ENCODE measurements at places on chromosomes 1 and 21. TPM values are rescaled to one million over a fixed set of nuclear protein-coding genes. Genes with fewer than 3 reads are reported as not detected.

GRCh38 chr1:93991271-93991670, 82.0 kb upstream of the GCLM start:
- H3K4me1 ChIP-seq = no peaks in the 10 kb centered on the region
- no peaks in the 10 kb centered on the region for H3K36me3 ChIP-seq
- no peak overlapping the region for H3K4me3 ChIP-seq
- H3K27ac ChIP-seq = no peak overlapping the region
- DNase-seq = no peak

- no peak overlapping the region for H3K27ac ChIP-seq
- no peak overlapping the region for H3K4me3 ChIP-seq
- no peaks in the 10 kb centered on the region for H3K36me3 ChIP-seq
- DNase-seq = no peak
- no peaks in the 10 kb centered on the region for H3K4me1 ChIP-seq
Measured at GRCh38 chr1:187001198-187001889, 172.6 kb downstream of the PLA2G4A start.

DNA sequence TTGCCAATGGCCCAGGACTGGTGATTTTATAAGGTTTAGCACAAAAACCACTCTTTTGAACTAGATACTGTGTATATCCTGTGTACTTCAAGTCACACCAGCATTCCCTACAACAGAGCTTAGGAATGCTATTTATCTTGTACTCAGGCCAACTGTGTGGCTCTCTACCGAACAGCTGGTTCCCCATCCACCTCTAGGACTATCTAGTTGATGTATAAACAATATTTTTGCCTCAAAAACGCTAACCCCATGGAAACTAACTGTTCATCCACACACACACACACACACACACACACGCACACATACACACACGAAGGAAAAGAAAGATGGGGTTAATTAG, 28.7 kb upstream of the SLC45A3 start:
- peaks cover 4% of the 10 kb centered on the region for H3K4me1 ChIP-seq
- H3K4me3 ChIP-seq = no peak overlapping the region
- H3K36me3 ChIP-seq = peaks cover 35% of the 10 kb centered on the region
- H3K27me3 ChIP-seq = no peaks in the 10 kb centered on the region
- DNase-seq = no peak

GRCh38 chr1:234612352-234613127, 2.6 kb upstream of the IRF2BP2 start:
- H3K4me3 ChIP-seq = peak overlapping the region; percentile 10
- peak overlapping the region; percentile 82 for H3K27ac ChIP-seq
- peaks cover 5% of the 10 kb centered on the region for H3K36me3 ChIP-seq

GRCh38 chr1:10687782-10688408, 108.6 kb downstream of the CASZ1 start:
- no peak for DNase-seq
- no peak overlapping the region for H3K27ac ChIP-seq
- no peaks in the 10 kb centered on the region for H3K36me3 ChIP-seq
- H3K4me3 ChIP-seq = no peak overlapping the region
- H3K4me1 ChIP-seq = peaks cover 10% of the 10 kb centered on the region
- peaks cover 19% of the 10 kb centered on the region for H3K27me3 ChIP-seq

- H3K27ac ChIP-seq = no peak overlapping the region
- H3K4me3 ChIP-seq = no peak overlapping the region
- DNase-seq = no peak
- H3K27me3 ChIP-seq = no peaks in the 10 kb centered on the region
- peaks cover 17% of the 10 kb centered on the region for H3K36me3 ChIP-seq
- H3K4me1 ChIP-seq = peaks cover 5% of the 10 kb centered on the region
Measured at GRCh38 chr1:243287652-243288051, 31.8 kb downstream of the SDCCAG8 start.

- peaks cover 31% of the 10 kb centered on the region for H3K4me1 ChIP-seq
- peak overlapping the region; percentile 87 for H3K4me3 ChIP-seq
- H3K27ac ChIP-seq = peak overlapping the region; percentile 99
- no peak for DNase-seq
Measured at GRCh38 chr1:183473217-183473536, 878 bp downstream of the SMG7 start.

GRCh38 chr1:159560599-159560998, 24.8 kb upstream of the OR10J5 start:
- H3K36me3 ChIP-seq = no peaks in the 10 kb centered on the region
- no peaks in the 10 kb centered on the region for H3K4me1 ChIP-seq
- H3K27me3 ChIP-seq = no peaks in the 10 kb centered on the region
- no peak for DNase-seq
- no peak overlapping the region for H3K27ac ChIP-seq
- no peak overlapping the region for H3K4me3 ChIP-seq

DNA sequence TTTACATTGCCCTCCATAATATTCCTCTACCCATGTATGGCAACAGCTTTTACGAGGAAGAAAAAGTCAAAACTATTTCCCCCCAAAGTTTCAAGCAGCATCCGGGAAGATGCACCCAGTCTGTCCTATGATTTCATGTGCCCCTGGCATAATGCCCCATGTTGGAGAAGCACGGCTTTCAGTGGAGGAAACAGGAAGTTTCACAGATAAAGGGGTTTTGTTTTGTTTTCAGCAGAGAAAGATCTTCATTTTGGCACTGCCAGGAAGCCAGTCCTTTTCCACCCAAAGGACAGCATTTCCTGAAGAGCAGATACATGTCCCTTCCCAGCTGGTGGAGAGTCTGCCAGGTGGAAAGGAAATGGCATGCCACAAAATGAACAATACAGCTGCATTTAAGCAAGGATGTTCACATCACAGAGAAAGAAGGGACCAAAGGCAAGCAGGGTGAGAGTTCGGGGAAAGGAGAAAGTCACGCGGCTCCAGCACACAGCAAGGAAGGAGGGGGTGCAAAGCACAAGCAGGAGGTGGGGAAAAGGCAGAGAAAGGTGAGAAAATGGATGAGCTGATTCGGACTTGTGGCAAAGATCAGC, 95.3 kb upstream of the HIVEP3 start:
- peaks cover 9% of the 10 kb centered on the region for H3K27me3 ChIP-seq
- H3K27ac ChIP-seq = no peak overlapping the region
- DNase-seq = no peak
- H3K4me1 ChIP-seq = no peaks in the 10 kb centered on the region
- H3K36me3 ChIP-seq = no peaks in the 10 kb centered on the region

DNA sequence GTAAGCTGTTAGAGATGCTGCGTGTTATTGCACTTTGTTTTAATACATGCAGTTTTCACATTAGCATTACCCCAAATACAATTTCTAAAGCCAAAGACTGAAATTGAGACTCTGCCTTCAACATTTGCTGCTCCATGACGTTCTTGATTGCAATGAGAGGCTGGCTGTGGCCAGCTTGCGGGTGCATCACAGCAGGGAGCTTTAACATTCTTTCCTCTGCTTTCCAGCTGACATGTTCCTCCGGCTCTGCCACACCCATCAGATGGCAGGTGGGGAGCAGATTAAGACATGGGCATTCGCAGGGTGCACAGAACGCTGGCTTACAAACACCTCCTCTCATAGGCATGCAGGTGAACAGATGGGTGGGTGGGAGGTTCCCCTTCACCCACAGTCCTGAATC, 314.1 kb downstream of the DISC1 start:
- DNase-seq = no peak
- H3K4me1 ChIP-seq = no peaks in the 10 kb centered on the region
- no peak overlapping the region for H3K4me3 ChIP-seq
- H3K27me3 ChIP-seq = no peaks in the 10 kb centered on the region
- H3K36me3 ChIP-seq = no peaks in the 10 kb centered on the region
- no peak overlapping the region for H3K27ac ChIP-seq

- H3K4me1 ChIP-seq = no peaks in the 10 kb centered on the region
- no peak overlapping the region for H3K27ac ChIP-seq
- DNase-seq = peak; percentile 46
- H3K36me3 ChIP-seq = no peaks in the 10 kb centered on the region
Measured at GRCh38 chr1:223364685-223365382, 858 bp upstream of the SUSD4 start.

- 0 out of 2 replicates have a peak, but pooled peaks cover 4% of the 10 kb centered on the region for H3K4me1 ChIP-seq
- no peaks in the 10 kb centered on the region for H3K27me3 ChIP-seq
- no peak overlapping the region for H3K4me3 ChIP-seq
- H3K27ac ChIP-seq = no peak overlapping the region
- H3K36me3 ChIP-seq = no peaks in the 10 kb centered on the region
Measured at GRCh38 chr1:29478879-29479278, 242.6 kb downstream of the PTPRU start.

DNA sequence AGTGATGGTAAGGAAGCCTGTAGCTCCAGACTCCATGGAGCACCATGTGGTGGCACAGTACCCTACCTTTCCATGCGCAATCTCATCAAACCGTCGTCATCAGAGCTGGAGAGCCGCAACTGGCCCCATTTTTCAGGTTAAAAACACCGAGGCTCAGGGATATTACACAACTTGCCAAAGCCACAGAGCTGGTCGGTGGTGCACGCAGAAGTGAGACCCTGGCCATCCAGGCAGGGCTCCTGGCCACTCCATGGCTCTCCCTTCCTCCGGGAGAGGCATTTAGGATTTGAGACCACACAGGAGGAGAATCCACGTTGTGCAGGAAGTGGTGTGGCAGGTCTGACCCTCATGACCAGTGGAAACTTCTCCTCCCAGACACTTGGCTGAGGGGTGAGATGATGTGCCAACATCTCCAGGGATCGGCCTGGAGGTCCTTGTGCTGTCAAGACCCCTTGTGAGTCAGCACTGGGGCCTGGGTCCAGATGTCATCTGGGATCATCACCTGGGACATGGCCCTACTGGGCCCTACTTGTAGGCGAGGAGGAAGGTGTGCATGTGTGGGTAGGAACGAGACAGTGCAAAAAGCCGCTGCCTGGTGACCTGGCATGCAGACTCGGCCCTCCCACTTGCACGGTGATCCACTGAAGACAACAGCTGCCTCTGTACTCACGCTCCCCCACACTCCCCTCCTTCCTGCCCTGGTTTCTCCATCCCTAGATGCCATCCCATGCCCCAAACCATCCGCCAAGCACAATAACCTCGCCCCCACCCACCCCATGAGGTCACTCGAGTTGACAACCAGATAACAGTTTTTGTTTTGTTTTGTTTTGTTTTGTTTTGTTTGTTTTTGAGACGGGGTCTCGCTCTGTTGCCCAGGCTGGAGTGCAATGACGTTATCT, 10.4 kb downstream of the TFF3 start:
- H3K4me1 ChIP-seq = no peaks in the 10 kb centered on the region
- no peak for DNase-seq
- peaks cover 36% of the 10 kb centered on the region for H3K27me3 ChIP-seq
- H3K4me3 ChIP-seq = no peak overlapping the region
- H3K27ac ChIP-seq = no peak overlapping the region

- no peak overlapping the region for H3K27ac ChIP-seq
- no peak overlapping the region for H3K4me3 ChIP-seq
- DNase-seq = no peak
- H3K36me3 ChIP-seq = no peaks in the 10 kb centered on the region
- H3K27me3 ChIP-seq = peaks cover 10% of the 10 kb centered on the region
Measured at GRCh38 chr1:218412171-218412570, 67.0 kb downstream of the TGFB2 start.

- no peaks in the 10 kb centered on the region for H3K36me3 ChIP-seq
- H3K4me1 ChIP-seq = no peaks in the 10 kb centered on the region
- DNase-seq = no peak
- H3K27me3 ChIP-seq = peaks cover 7% of the 10 kb centered on the region
Measured at GRCh38 chr21:9758888-9759287, 762.5 kb upstream of the TPTE start.

DNA sequence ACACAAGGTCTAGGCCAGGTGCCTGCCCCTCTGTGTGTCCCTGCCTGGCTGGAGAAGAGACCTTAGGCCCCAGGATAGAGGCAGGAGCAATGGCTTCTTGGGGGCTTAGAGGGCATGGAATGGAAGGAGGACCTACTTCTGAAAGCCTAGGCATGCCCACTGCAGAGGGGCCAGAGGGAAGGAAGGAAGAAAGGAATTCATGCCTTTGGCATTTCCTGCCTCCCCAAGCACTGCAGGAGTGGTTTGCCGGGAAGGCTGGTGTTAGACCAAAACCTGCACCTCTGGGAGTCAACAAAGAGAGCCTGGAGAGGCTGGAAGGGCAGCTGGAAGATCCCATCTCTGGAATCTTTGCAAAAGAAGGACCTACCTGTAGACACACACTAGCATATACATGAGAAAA, 50.7 kb upstream of the KCNE2 start:
- no peaks in the 10 kb centered on the region for H3K4me1 ChIP-seq
- DNase-seq = no peak
- no peak overlapping the region for H3K4me3 ChIP-seq
- no peaks in the 10 kb centered on the region for H3K36me3 ChIP-seq
- no peak overlapping the region for H3K27ac ChIP-seq

DNA sequence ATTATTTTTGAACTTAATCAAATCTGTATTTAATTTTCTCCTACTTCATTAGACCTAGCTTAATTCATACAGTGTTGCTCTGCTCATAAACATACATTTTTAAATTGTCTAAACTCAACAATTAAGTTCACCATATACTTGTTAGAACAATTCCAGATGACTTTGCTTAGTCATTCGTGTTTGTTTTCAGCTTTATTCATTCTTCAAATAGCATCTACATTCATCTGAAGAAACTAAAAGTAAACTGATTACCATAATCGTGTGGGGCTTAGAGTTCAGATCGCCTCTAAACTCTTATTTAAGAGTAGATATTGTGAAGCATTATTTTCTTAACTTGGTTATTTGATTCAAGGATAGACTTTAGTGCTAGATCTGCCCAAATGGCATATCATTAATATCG, 34.4 kb downstream of the KLHL20 start:
- no peak for DNase-seq
- no peak overlapping the region for H3K27ac ChIP-seq
- H3K36me3 ChIP-seq = peaks cover 22% of the 10 kb centered on the region
- no peak overlapping the region for H3K4me3 ChIP-seq

- H3K36me3 ChIP-seq = no peaks in the 10 kb centered on the region
- peak; percentile 80 for DNase-seq
- peak overlapping the region; percentile 10 for H3K4me3 ChIP-seq
- H3K27me3 ChIP-seq = peaks cover 29% of the 10 kb centered on the region
Measured at GRCh38 chr1:158177700-158178450, 2.8 kb upstream of the CD1D start.

DNA sequence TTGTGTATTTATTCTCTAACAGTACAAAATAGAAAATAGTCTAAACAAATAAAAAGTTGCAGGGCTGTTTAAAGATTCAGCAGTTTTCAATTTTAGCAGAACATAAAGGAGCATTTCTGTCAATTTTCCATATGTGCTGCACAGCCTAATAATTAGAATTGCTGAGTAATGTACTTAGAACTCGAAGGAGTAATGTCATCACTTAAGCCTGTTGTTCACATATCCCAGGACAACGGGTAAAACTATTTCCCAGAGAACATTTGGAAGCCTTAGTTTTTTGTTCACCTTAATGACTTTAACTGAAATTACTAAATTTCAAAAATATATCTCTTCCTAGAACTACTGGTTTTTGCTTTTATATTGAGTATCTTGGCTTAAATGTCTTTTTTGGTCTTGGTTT, 81.6 kb downstream of the ZP4 start:
- no peak overlapping the region for H3K27ac ChIP-seq
- no peaks in the 10 kb centered on the region for H3K27me3 ChIP-seq
- no peaks in the 10 kb centered on the region for H3K36me3 ChIP-seq
- DNase-seq = no peak

GBP4 gene
- 0.11 TPM for total RNA-seq

NOTCH2 gene
- total RNA-seq = 1.2 TPM

KCNK1 gene
- total RNA-seq = 9.8 TPM

TRIM58 gene
- 19.1 TPM for total RNA-seq

NGF gene
- not detected for total RNA-seq

ADORA3 gene
- total RNA-seq = not detected

TDRD5 gene
- 0.33 TPM for total RNA-seq

FOXJ3 gene
- total RNA-seq = 35.3 TPM

AMIGO1 gene
- 1.0 TPM for total RNA-seq

BSND gene
- total RNA-seq = not detected

All from K562 (cell line).